ENCODE measurements at places on chromosomes 2 and 18.

- no peak for DNase-seq
These were observed 10.0 kb downstream of the EPG5 start for GRCh38 chr18:45957100-45957499.

DNA sequence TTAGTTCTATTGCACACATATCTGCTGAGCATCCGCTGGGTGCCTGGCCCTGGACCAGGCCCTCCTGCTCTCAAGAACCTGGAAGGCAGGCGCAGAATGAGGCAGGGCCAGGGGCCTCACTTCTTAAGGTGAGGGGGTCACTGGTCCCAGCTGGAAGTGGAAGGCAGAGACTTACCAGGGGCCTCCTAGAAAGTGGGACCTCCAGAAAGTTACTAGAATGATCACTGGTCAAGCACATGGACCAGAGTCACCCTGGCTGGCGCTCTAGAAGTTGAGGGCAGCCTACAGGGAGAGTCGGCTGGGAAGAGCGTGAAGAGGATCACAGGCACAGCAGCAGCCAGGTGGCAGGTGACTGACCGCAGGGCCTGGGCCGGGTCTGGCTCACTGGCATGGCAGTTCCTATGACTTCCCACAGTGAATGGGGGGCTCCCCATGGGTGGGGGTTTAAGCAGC is 26.1 kb upstream of the MAL start:
- no peak for DNase-seq

- no peak for DNase-seq
These were observed 67.5 kb downstream of the ZNF385B start for GRCh38 chr2:179793902-179794301.

DNA sequence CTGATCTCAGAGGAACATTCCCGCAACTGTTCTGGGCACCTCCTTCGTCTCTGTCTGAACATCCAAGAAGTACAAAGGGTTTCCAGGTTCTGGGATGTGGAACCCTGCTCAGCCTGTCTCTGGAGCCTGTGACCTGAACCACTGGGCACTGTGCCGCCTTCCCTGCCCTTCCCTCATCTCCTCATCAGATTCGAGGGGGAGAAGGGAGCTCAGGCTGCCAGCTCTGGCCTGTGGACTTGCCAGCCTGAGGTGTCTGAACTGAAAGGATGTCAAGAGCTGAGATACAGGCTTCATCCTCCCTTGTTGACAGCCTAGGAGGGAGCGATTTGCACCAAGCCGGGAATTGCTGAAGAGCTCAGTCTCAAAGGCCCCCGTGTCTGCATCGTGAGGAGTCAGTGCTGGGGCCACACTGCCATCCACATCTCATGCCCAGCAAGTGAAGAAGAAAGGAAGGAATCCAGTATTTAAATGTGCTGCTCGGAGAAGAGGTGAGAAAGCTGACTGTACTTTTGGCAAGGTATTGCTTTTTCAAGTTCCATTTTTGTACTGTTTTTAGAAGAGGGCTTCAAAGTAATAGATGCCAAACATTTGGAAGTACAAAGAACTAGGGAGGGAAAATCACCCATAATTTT is 12.6 kb downstream of the NEU2 start:
- no peak for DNase-seq

- DNase-seq: no peak
These were observed 13.8 kb downstream of the RRM2 start for GRCh38 chr2:10136101-10136934.

- no peak for DNase-seq
These were observed 398.0 kb upstream of the DCC start for GRCh38 chr18:51941999-51942398.

DNA sequence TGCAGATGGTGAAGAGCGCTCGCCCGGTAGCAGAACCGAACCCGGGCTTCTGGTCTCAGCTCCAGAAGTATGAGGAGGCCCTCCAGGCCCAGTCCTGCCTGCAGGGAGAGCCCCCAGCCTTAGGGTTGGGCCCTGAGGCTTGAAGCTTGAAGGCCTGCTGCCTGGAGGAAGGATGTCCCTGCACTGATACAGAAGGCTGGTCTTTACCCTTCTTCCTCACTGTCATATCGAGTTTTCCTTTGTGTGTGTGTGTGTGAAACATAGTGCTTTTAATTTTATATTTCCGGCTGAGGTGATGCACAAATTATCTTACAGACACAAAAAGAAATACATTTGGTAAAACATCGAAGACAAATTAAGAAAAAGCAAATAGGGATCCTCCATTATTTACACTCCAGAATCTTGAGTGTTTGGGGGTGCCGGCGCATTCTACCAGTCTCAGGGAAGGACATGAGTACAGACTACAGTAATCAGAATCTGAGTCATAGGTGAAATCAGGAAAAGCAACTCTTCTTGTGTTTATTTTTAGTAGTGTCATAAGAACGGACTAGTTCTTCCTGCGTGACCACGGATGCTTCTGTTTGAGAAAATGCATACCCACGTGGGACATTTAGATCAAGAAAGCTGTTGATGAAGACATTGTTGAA is 1.3 kb downstream of the DUSP28 start:
- DNase-seq: no peak

GRCh38 chr2:27212626-27213471 is 781 bp upstream of the SLC5A6 start:
- peak; percentile 32 for DNase-seq

DNA sequence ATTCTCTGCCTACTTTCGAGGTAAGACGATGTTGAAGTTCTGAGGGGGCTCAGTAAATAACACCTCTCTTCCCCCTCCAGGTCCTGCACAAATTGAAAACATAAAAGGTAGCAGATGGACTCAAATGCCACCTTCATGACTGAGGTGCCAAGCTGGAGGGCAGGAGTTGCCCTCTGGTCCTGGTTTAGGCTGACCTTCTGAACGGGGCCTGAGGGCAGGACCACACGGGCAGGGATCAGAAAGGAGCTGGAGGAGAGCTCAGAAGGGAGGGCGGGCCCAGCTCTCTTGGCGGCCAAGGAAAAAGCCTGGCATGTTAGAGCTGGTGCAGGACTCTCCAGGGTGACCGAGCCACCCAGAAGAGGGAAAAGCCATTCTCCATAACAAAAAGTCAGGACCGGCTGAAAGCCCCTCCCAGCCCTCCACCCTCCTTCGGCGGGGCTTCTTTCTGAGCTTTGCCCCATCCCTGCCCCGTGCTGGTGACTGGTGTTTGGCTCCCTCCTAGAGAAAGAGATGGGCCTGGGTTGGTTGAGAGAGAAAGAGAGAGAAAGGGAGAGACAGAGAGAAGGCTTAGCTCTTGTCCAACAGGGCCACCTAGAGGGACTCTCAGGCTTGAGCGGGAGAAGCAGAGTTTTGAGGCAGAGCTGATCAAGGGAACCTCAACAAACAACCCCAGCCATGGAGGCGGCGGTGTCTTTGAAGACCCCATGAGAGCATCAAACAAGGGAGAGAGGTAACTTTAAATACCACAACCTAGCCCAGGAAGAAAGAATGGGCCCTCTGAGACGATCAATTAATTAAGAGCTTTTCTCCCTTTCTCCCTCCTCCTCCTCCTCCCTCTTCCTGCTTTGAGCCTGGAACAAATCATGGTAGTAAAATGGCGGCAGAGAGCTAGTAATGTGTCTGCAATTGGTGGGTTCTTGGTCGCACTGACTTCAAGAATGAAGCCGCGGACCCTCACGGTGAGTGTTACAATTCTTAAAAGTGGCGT is 50.8 kb downstream of the WIPF1 start:
- DNase-seq: peak; percentile 13

DNA sequence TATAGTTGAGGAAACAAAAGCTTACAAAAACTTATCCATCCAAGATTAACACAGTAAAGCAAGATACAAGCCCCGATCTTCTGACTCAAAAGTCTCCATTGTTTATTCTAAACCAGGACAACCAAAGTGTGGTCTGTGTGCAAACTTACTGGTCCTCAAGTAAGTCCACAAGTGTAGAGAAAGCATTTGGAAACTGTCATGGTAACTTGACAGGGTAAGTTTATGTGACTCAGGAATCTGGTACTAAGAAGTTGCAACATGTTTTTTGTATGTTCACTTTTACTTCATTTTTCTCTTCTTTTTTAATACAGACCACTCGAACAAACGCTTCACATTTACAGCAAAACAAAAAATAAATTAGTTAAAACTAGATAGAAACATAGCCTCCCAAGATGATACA is 9.4 kb downstream of the MBD2 start:
- no peak for DNase-seq

DNA sequence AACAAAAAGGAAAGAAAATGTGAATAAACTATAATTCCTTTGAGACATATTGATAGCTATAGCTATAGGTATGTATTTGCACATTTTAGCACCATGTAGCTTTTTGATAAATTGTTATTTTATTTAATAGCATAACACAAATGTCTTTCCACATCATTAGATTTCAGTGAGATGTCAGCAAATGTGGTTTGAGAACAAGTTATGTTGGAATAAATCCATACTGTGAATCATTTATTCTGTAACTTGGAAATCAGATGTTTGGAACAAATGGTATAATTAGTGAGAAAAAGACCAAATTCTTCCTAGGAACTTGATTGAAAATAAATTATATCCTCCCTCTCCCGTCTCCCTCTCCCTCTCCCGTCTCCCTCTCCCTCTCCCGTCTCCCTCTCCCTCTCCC is 62.8 kb downstream of the NABP1 start:
- DNase-seq: no peak
